CD4-positive, alpha-beta T cell treated with Interleukin-12 subunit alpha and Interleukin-12 subunit beta, for 1 hour (primary cell): ENCODE measurements at places on chromosomes 2 and 18.

DNA sequence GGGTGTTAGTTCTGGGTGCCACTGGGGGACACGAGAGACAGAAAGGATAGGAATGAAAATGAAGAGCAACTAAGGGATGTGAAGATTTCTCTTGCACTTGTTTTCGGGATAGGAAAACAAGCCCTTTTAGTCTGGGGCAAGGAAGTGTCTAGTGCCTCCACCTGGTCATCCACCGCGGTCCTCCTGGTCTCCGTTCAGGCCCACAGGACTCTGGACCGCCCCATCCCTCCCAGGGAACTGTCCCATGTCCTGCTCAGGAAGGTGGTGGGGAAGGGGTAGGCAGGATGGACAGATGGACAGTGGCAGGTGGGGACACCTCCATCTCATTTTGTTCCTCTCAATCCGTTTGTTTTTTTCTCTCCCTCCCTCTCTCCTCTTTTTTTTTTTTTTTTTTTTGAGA is 45.9 kb downstream of the AGAP1 start:
- no peak for DNase-seq

GRCh38 chr2:197195518-197195917 is 115.1 kb downstream of the ANKRD44 start:
- DNase-seq, result no peak

- no peak for DNase-seq
These were observed 1398.3 kb downstream of the DSC3 start for GRCh38 chr18:29644276-29644675.

- DNase-seq, result no peak
These were observed 118.7 kb upstream of the LRRTM4 start for GRCh38 chr2:77640924-77641323.

DNA sequence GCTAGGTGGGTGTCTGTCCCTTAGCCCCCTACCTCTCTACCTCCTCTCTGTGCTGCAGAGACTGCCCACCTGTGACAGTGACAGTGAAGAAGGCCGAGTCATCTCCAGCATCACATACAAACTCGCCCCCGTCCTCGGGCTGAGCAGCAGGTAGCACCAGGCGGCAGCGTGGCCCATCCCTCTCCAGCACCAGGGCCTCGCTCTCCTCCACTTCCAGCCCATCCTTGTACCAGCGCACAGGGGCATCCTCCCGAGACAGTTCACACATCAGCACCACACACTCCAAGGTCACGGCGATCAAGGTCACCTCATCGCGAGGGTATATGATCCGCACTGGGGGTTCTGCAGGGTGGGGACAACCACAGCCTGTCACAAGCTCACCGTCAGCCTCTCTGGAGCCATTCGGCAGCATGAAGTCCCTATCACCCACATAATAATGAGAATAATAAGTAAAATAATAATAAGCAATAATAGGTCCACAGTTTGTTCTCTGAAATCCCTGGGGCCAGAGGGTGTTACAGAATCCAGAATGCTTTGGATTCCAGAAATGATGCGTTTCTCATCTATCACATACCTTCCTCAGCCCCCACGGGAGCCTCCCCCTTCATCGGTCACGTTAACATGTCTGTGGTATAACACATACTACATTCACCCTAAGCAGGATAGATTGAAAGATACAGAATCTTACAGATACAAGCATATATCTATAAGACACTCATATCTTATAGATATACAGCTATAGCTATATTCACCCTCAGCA is 12.0 kb downstream of the OBSL1 start:
- no peak for DNase-seq

- DNase-seq, result no peak
These were observed 130.1 kb upstream of the PIEZO2 start for GRCh38 chr18:11279461-11279860.

DNA sequence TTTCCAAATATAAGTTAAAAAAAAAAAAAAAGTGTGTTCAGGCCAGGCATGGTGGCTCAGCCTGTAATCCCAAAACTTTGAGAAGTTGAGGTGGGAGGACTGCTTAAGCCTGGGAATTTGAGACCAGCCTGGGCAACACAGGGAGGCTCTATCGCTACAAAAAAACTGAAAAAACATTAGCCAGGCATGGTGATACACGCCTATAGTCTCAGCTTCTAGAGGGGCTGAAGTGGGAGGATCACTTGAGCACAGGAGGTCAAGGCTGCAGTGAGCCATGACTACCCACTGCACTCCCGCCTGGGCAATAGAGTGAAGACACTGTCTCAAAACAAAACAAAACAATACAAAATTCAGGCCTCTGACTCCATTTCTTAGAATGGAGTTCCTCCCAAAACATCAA is 9.2 kb downstream of the USP37 start:
- DNase-seq, result no peak

GRCh38 chr2:106581755-106582147 is 94.6 kb downstream of the CD8B2 start:
- DNase-seq, result no peak

- DNase-seq, result no peak
These were observed 118.6 kb upstream of the ATP8B1 start for GRCh38 chr18:57921708-57922107.

- DNase-seq, result no peak
These were observed 92.1 kb downstream of the PTGR3 start for GRCh38 chr18:75116809-75117208.

DNA sequence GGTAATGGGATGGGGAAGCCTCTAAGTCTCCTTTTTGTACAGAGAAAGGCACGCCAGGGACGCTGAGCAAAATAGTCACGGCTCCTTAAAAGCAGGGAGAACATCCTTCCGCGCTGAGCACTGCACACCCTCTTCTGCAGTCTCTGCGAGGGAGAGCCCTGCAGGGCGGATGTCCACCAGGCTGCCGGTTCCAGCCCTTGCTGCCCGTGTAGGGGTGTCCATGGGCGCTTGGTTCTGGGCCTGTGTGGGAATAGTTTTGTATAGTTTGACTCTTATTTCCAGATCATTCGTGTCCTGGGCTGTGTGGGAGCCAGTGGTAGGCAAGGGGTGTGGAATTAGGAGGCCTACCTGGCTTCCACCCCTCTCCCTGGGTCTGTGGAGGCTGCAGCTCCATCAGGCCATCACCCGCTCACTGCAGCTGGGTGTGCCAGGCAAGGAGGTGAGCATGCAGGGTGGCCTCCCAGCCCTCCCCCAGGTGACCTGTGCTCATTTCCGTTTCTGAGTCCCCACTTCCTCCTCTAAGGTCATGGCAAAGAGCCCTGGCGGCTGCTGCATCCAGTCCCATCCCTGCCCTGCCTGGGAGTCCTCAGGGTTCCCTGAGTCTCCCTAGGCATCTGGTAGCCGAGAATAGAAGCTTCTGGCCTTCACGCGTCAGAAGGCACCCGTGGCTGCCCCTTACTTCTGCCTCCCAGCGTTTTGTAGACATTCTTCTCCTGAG is 202.6 kb downstream of the LDLRAD4 start:
- DNase-seq, result no peak

- DNase-seq, result peak; percentile 37
These were observed 11.0 kb upstream of the SMCHD1 start for GRCh38 chr18:2644535-2644934.

DNA sequence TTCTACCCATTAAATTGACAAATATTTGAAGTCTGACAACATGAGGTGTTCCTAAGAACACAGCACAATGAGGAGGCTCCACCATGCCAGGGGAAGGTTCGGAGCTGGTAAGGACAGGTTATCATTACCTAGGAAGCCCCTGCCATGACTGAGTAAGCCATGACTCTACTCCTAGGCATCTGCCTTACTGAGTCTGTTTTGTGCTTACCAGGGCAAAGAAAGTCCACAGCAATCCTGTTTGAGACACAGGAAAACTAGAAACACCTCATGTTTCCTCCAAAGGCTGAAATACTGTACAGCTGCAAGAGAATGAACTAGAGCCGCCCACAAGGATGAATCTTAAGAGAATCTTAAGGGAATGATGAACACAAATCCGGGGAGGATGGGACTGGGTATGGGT is 11.6 kb downstream of the TGFBRAP1 start:
- DNase-seq, result no peak

DNA sequence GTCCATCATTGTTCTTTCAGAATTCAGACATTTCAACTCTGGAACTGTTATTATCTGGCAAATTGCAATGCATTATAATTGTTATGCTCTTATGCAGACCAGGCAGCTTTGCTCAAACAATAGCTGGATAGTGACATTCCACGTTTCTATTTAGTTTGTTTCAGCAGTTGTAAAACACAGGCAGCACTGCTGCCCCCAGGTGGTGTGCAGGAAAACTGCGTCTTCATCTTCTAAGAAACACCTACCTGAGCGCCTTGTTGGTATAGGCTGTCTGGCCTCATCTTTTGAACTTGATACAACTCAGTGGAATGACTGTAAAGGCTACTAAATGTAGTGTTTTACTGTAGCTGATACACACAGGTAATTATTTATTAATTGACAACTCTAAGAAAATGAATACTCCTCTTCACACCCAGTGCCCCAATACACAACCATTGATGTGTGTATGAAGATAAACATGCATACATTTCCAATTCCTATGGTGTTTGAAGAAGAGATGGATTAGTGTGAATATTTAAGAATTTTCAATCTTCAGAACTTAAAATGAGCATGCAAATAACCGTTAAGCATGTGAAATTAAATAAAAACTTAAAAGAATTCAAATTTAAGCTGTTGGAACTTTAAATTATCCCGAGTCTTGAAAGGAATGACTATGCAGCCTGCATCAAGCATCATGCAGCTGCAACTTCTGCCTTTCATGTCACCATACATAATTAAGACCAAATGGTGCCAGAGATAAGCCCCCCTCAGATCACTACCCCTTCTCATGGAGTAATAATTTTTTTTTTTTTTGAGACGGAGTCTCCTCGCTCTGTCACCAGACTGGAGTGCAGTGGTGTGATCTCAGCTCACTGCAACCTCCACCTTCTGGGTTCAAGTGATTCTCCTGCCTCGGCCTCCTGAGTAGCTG is 85.6 kb downstream of the CD8B2 start:
- no peak for DNase-seq

GRCh38 chr2:158009399-158009798 is 92.3 kb upstream of the UPP2 start:
- DNase-seq, result no peak

- no peak for DNase-seq
These were observed 33.6 kb downstream of the INPP5D start for GRCh38 chr2:233093721-233094120.

GRCh38 chr2:32947076-32947483 is 327 bp downstream of the LTBP1 start:
- DNase-seq, result no peak

DNA sequence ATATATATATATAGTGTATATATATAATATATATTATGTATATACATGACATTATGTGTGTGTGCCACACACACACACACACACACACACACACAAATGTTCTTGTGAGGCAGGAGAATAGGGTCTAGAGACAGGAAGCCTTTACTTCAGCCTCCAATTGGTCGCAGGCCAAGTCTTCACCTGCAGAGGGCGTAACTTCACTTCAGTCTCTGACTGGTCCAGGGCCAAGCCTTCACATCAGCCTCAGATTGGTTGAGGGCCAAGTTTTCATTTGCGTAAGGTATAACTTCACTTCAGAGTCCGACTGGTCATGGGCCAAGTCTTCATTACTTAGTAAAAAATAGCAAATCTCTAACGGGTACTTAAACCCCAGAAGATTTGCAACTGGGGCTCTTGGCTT is 13.2 kb upstream of the SS18 start:
- peak; percentile 38 for DNase-seq

DNA sequence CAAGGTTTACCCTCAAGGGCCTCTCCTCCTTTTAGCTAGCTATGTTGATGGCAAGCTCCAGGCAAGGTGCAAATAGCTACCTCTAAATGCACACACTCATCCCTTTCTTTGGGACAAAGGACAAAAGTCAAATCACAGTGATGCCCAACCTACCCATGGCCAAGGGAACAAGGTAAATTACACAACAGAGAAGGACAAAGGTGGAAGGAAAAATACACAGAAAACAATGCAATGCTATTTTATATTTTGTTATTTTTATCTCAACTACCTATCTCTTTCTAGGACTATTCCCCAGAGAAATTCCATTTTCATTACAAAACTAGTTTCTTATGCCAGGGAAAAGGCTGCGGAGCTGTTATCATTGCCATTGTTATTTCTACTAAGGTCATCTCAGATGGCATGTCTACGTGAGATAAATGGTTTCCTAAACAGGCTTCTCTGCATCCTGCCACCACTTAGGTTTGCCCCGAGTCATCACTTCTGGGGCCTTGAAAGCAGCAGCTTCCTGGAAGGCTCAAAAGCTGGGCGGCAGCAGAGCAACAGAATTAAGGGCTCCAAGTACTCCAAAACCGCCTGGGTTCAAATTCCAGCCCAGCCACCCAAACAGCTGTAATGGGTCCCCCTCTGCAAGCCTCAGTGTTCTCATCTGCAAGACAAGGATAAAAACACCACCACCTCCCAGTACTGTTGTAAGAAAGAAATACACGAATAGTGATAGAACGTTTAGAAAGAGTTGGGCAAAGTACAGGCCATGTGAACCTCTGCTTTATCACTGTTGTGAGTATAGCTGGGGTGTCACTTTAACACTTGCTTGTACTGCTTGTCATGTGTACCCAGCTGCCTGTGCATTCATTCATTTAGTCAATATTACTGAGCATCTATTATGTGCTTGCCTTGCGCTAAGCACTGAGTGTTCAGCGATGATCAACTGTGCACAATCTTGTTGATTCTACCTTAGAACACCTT is 20.9 kb downstream of the BCL2 start:
- DNase-seq, result peak; percentile 46
